Hypothalamus (tissue), 51 donors: ENCODE measurements at places on chromosomes 4 and X.

GRCh38 chr4:170691168-170691567 is 601.4 kb upstream of the AADAT start:
- DNase-seq, result no peak

- no peak for DNase-seq
Measured at GRCh38 chr4:154998284-154998683, 210.2 kb upstream of the NPY2R start.

GRCh38 chr4:74353858-74354257 is 11.1 kb upstream of the EREG start:
- no peak for DNase-seq

GRCh38 chr4:150251752-150252190 is 173.5 kb downstream of the DCLK2 start:
- DNase-seq, result no peak
